ENCODE measurements at places on chromosomes 2 and 18.
A peak's percentile ranks its signal among the peaks of the same experiment; 100 is the strongest.

DNA sequence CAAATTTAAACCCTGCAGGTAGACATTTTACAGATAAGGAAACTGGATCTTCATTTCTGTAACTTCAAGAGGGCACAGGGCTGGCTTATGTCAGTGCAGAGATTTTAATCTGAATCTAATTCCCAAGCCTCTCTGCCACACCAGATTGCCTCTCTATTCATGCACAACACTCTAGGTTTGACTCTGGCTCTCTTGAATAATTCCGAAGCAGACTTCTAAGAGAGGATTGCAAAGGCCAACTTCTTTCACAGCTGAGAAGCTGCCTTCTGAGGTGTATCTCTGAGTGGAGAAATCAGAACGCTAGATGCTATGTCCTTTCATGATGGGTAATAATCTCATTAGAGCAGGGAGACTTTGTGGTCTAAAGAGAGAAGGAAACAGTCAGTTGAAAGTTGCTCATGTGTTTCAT, 20.1 kb upstream of the MGAT5 start:
- no peak for DNase-seq

GRCh38 chr2:28746429-28747111, 5.1 kb upstream of the PPP1CB start:
- DNase-seq = no peak

- DNase-seq = no peak
Measured at GRCh38 chr2:208618220-208618619, 211.6 kb downstream of the PTH2R start.

GRCh38 chr2:29273685-29274611, 158.7 kb downstream of the CLIP4 start:
- DNase-seq = no peak

DNA sequence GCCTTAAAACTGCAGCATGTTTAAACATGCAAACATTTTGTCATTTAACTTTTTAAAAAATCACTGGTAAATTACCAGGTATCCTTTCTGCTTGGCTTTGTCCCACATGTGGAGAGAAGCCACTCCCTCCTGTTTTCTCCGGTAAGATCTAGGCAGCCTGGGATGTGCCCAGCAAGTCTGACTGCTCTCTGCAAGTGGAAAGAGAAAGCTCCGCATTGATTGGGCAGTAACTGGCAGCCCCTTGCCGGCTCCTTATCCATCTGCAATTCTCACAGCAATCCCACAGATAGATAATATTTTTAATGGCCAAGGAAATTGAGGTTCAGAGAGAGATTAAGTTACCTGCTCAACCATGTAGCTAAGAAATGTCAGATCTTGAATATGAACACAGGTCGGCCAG, 136.1 kb downstream of the TMEM200C start:
- DNase-seq = no peak

GRCh38 chr2:42913280-42913878, 121.0 kb upstream of the HAAO start:
- DNase-seq = no peak

- DNase-seq = no peak
Measured at GRCh38 chr18:55268628-55269275, 309.5 kb upstream of the CCDC68 start.

GRCh38 chr2:234502919-234503285, 6.0 kb upstream of the ARL4C start:
- no peak for DNase-seq

DNA sequence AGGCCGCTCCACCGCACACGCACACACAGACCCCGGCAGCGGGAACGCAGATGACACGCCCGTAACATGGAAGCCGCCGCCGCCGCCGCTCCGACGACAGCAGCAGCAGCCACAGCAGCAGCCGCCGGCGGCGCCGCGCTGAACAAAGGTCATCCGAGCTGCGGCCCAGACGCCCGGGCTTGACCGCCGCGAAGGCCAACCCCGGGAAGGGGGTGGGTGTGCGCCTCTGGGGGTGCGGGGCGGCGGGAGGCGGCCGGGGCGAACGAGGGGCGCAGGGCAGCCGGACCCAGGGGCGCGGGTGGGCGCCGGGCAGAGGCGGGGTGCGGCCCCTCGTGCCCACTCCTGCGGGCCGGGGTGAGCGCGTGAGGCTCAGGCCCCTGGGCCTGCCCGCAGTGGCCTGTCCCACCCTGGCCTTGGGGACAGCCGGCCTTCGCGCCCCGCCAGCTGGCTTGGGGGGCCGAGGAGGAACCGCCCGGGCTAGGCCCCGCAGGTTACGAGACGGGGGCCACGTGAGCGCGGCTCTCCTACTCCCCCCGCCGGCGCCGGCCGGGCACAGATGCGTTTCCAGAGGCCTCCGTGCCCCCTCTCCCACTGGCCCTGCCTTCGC, 1.0 kb upstream of the ZNF532 start:
- no peak for DNase-seq

DNA sequence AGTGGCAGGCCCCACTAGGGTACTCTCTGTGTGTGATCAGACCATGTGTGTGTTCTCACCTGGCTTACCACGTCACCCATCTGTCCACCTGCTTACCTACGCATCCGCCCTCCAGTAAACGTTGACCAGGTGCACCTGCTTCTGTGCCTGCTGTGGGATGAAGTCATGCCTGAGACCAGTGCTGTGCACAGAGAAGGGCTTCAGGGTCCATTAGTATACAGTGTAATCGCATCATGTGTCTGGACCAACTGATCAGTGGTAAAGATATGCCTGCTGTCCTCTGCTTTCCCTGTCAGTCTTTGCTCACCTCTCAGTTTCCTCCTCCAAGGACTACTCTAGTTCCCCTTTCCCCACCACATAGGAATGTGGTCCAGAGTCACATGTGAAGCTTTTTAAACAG, 109.3 kb downstream of the FHOD3 start:
- no peak for DNase-seq

DNA sequence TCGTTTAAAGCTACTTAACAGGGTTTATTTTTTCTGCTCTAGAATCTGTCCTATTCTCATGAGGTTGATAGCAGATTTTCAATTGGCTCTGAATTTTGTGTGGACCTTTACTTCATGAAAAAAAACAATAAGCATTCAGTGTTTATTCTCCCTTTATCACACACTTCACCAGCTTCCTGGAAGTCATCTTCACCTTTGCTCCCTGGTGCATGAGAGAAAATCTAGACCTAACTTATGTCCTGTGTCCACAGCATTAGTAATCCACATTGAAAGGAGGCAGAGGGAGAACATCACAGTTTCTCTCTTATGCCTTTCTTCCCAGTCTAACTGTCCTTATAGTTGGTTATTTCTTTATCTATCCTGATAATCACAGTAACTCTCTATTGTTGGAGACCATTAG, 316.1 kb downstream of the PTH2R start:
- DNase-seq = no peak

- peak; percentile 69 for DNase-seq
Measured at GRCh38 chr18:24397694-24398368, at the start of gene OSBPL1A. TSS of gene OSBPL1A (minus strand) at chr18:24397824. CDS start at chr18:24377533, 20,291 bp downstream.

- DNase-seq = no peak
Measured at GRCh38 chr2:205681401-205682238, 681 bp upstream of the NRP2 start.

- DNase-seq = peak; percentile 49
Measured at GRCh38 chr2:45849491-45850283, 198.2 kb downstream of the PRKCE start.

GRCh38 chr2:112483831-112484230, 1.9 kb downstream of the TTL start:
- no peak for DNase-seq

GRCh38 chr2:20745924-20746555, 76.9 kb downstream of the LDAH start:
- DNase-seq = no peak
